ENCODE measurements at places on chromosomes 5 and 9.

GRCh38 chr9:32399110-32399815 lies 14.8 kb downstream of the ACO1 start:
- no peak for DNase-seq

DNA sequence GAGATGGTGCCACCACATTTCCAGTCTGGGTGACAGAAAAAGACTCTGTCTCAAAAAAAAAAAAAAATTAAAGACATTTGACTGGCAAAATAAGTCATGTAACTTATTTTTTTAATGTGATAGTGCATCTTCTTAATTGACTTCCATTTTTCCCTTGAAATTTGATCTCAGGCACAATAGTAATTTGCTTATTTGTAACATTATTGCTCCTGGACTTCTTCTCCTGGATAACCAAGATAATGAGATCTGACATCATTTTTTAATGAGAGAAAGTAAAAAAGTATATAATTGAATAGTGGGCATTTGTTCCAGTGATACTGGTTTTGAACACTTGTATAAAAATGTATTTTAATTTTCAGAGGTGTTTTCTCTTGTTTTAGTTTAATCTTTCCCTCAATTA lies 3.5 kb downstream of the ARHGEF28 start:
- DNase-seq: no peak

- no peak for DNase-seq
These were observed 3.7 kb upstream of the PAPPA start for GRCh38 chr9:116149844-116150243.

DNA sequence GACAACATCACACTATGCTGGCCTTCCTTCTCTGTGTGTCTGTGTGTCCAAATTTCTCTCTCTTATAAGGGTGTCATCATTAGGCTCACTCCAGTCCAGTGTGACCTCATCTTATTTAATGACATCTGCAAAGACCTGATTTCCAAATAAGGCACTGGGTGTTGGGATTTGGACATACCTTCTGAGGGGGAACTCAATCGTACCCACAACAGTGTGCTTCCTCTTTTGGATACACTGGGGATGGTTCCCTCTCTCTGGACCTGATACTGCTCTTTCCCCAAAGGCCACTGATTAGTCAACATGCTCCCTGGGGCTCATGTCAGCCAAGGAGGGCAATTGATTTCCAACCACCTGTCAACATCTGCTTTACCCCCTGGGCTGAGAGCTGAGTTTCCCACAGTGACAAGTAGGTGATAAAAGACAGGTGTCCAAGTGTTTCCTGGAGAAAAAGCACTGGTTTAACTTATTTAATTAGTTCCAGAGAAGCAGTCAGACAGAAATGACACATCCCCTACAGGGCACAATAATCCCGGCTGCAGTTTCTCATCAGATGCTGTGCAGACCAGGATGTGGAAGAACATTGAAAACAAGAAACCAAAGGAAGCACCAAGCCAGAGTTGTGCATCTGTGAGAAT lies 17.8 kb upstream of the CEP72 start:
- DNase-seq: peak; percentile 8

DNA sequence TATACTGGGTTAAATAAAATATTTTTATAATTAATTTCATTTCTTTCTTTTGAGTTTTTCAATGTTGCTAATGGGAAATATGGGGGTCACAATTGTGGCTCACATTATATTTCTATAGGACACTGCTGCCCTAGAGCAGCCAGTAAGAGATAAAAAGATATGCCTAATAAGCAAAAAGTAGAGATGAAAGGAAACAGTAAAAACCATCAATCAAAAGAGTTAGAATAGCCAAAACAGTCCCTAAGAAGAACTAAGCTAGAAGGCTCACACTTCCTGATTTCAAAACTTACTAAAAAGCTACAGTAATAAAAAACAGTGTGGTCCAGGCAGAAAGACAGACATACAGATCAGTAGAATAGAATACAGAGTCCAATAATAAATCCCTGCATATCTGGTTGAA lies 104.4 kb downstream of the FANCC start:
- no peak for DNase-seq

DNA sequence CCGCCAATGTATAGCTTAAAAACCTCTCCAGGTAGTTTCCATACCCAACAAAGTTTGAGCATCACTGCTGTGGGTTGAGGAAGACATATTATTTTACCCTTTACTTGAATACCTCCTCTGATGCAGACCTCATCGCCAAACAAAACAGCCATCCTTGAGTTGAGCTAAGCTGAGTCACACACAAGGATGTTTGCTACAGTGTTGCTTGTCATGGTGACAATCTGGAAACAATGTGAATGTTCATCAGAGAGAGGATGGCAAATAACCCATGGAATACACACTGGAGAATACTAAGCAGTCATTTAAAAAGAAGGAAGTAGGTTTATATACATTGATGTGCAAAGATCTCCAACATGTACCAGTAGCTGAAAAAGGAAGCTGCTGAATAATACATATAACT lies 41.1 kb upstream of the TCF7 start:
- DNase-seq: no peak

GRCh38 chr9:135295551-135296300 lies 183.9 kb upstream of the PPP1R26 start:
- no peak for DNase-seq

DNA sequence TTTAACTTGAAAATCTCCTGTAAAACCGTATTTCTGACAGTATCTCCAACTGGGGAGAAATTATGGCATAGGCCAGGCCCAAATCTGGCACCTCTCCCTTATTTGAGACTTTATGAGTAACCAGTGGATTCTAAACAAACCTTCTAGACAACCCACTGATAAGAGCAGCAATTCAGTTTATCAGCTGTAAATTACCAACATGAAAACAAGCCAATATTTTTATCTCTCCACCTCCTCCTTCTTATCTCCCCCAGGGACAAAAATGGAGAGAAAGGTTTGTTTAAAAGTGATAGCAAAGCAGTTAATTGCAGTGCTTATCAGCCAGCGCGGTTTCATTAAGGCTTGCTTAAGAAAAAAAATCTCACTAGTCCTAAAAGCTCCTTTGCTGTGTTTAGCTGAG lies 53.8 kb downstream of the KCNV2 start:
- no peak for DNase-seq

Data from femur (tissue), 1 donor.